ENCODE measurements at places on chromosomes 11 and 22.

DNA sequence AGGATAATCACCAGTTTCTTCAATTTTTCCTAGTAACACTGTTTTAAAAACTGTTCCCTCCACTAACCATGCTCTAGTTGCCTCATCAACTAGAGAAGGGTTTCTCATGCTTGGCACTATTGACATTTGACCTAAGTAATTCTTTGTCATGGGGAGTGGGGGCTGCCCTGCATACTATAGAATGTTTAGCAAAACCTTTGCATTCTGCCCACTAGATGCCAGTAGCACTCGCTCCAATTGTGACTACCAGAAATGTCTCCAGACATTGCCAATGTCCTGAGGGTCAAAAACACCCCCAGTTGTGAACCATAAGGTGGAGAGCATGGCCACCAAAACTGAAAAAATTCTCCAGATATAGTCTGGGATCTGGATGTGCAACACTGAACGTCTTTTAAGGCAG is 27.6 kb upstream of the BMAL1 start:
- no peak for DNase-seq

DNA sequence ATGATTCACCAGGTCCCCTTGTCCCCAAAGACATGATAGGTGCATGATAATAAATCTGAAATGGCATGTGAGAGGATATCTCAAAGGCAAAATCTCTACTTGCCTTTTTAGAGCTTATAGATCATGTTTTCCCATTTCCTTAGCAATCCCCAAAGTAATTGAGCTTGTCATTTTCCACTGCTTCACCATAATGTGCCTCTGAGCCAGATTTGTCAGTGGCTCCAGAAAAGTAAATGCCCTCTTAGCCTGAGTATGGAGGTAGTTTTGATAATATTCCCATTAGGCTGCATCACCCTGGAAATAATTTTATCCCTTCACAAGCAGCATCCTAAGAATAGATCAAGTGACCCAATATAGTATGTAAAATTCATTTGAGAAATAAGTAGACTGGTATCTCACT is 36.7 kb upstream of the ADSL start:
- no peak for DNase-seq

DNA sequence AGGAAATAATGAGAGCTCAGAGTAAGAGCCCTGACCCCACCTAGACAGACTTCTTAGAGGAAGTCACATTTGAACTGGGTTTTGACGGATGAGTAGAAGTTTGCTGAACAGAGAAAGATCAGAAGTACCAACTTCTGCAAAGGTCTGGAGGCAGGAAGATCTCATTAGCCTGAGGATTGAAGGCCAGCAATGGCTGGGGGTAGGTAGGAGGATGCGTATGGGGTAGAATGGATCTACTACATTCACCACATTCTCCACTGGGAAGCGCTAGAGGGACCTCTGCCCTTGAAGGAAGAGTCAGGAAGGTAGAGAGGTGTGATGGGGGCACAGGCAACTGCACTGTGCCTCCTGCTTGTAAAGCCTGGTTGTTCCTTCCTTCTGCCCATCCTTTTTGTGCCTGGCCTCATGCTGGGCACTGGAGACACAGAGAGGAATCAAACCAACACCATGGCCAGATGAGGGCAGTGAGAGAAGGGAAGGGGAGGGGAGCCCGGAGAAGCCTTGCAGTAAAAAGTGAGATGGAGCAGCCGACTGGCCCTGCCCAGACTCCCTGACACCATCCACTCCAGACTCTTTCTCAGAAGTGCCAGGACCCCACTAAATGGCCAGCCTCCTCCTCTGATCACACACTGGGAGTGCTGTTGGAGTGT is 4.9 kb downstream of the TPBGL start:
- DNase-seq: no peak

DNA sequence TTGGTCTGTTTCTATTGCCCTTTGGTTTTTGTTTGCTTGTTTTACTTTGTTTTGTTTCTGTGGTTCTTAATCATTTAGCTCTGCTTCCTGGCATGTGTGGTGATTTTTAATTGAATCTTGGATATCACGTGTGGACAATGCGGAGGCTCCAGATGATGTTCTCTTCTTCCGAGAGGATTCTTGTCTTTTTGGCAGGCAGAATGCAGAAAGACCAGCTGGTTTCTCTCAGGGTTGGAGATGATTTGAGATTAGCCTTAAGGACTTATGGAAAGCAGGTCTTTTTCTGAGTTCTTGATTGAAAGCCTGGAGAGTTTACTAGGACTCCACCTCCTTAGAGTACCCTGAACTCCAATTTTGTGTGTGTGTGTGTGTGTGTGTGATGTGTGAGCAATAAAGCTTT is 21.0 kb upstream of the ANO1 start:
- DNase-seq: no peak

- DNase-seq: no peak
Observed at GRCh38 chr11:88555829-88556202, 218.3 kb upstream of the CTSC start.

- no peak for DNase-seq
Observed at GRCh38 chr22:26394777-26395176, 34.3 kb upstream of the ASPHD2 start.

- no peak for DNase-seq
Observed at GRCh38 chr22:29854432-29854831, 16.4 kb upstream of the ASCC2 start.

DNA sequence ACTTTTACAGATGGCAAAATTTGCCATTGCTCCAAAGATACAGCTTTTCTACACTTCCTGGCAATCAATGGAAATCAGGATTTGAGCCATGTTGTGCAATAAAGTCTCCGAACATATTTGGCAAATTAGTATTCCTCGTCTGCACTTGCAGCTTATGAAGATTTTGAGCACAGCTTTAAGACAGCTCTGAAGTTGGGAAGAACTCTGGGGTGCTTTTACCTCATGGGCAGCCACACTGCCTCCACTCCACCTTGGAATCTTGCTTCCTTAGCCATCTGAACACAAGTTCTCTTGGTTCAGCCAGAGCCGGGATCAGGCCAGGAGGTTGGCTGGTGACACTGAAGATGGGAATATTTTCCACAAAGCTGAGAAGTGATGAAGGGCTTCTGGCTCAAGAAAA is 191.2 kb downstream of the CWF19L2 start:
- DNase-seq: no peak

DNA sequence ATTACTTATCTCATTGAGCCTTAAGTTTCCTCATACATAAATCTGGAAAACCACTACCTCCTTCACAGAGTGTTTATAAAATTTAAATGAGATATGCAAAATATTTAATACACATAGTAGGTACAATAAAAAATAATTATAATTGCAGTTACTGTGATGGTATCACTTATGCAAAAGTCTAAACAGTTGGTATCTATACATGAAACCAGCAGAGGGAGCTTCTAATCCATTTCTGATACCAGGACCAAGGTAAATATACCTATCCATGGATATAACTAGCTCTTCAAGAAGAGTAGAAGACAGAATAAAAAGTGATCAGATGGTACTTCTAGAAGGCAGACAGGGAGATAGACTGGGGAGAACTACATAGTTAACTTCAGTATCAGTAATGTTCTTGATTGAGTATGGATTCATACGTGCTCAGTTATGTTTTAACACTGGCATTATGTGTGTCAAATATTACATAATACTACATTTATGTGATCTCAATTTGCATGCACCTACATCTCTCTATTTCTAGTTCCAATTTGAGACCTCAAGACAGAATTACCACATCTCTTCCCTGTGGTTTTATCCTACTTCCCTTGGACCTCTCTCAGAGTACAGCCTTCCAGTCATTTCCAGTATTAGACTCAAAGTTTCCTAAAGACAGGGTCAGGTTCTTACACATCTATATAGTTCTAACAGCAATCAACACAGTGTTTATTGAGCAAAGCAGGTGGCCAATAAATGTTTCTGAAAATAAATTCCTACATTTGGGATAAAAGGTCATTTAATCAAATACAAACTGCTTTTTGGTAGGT is 13.7 kb upstream of the TSG101 start:
- peak; percentile 54 for DNase-seq

GRCh38 chr11:83845797-83846196 is 559.6 kb upstream of the CCDC90B start:
- no peak for DNase-seq

DNA sequence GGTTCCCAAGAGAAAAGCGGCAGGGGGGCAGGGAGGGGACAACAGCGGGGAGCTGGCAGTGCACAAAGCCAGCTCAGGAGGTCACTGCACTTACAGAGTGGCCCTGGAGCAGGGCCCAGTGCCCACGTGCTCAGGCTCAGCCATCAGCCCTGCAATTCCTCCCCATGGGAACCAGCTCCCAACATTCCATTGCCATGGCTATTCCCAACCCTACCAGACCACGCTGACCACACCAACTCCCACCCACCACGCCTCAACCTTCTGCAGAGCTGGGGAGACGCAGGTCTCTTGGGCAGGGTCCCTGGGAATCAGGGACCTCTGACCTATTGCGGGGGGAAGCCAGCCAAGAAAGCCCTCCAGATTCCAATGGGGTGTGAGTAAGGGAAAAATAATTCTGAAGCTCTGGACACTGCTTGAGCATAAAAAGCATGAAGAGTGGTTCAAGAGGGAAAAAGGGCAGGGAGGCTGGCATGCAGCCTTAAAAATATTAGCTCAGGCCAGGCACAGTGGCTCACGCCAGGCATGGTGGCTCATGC is 38.3 kb upstream of the TFIP11 start:
- no peak for DNase-seq

DNA sequence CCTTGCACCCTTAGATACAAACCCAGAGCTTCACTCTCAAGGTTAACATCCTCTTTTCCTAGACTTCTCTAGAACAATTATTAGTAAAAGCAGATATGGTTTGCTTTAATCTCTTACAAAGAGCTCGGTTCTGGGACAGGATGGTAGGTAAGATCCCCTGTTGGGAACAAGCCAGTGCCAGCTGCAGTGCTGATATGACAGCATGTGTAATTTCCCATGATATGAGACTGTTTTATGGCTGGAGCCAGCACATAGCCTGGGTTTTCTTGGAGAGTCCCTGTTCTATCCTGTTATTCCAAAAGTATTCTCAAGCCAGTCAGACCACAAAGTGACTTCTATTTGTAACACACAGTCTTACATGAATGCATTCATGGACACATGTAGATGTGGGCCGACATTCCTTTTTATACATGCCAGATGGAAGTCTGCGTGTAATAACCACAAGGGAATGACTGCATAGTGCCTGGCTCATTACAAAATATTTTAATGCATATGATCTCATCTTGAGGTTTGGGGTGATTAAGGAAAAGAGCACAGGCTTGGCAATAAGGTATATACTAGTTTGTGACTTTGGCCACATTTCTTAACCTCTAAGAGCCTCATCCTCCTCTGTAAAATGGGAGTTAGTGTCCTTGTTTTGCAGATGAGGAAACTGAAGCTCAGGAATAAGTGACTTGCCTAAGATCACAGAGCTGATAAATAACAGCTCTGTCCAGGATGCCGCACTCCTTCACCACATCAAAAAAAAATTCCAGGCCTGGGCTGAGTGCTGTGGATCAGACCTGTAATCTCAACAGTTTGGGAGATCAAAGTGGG is 21.8 kb downstream of the CLMP start:
- DNase-seq: no peak

Measured in GM13976 (cell line).